ENCODE measurements at places on chromosomes 7 and 10.

DNA sequence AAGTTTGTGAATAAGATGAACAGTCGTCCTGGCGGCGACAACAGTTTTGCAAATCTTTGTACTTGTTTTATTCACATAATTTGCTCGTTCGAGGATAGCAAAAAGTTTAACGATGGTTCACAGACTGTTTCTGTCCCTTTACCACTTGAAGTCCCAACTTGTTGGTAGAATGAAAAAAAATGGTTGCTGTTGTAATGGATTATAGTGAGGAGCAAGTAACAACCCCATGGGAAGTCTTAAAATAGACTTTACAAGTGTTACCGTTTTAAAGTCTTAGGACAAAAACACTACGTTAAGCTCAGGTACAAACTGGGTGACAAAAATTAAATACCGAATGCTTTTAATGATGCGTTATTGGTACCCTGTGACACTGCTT, 589 bp downstream of the LSM8 start:
- DNase-seq = no peak

- DNase-seq = no peak
These were observed 60.0 kb upstream of the ACSM6 start for GRCh38 chr10:95133997-95134396.

DNA sequence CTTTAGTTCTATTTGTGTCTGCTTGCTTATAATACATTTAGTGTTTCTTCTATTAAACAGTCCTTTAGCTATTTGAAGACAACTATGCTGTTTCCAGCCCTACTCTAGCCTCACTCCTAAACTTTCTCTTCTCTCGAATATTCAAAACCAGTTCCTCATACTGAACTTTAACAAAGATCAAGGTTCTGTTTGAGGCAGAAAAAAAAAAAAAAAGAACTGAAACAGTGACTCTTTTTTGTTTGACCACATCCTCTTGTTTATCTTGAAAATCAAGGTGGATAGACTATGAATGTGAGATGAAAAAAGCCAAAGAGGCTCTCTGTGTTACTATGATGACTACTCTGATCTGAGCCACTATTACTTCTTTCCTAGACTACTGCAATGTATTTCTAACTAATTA, 154.3 kb downstream of the ZNF365 start:
- no peak for DNase-seq

DNA sequence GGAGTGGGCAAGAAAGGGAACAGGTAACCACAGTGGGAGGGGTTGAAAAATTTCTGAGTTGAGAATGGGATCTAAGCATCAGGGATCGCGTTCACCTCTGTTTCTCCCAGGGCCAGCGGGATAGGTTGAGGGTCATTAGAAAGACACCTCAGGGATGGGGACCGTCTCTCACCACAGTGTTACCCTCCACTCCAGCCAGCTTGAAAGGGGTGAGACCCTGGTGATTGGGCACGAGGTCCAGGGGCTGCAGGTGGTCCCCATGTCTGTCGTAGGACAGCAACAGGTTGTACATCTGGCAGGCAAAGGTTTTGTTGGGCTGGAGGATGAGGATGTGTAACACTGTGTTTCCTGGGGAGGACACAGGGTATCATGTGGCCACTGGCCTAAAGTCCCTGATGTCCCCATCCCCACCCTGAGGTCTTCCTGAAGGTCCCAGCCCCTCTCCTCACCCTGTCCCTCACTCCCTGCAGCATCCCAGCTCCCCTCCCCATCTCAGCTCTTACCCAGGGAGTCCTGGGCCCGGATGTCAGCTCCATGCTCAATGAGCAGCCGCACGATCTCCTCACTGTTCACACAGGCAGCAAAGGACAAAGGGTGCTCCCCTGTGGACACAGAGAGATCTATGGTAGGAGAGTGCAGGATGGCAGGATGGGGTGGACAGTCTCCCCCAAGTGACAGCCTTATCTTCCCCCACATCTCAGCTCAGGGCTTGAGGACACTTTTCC, 9.1 kb downstream of the TRPV6 start:
- DNase-seq = no peak

GRCh38 chr7:98281757-98282606, 496 bp downstream of the BRI3 start:
- DNase-seq = peak; percentile 39
